ENCODE measurements at places on chromosomes 4 and X. TPM values are rescaled to one million over a fixed set of nuclear protein-coding genes. Genes with fewer than 3 reads are reported as not detected.

The INTS12 gene
- total RNA-seq: 9.0 TPM

The NLGN4X gene
- 0.26 TPM for total RNA-seq

The DCAF8L2 gene
- not detected for total RNA-seq

The PRSS12 gene
- 17.8 TPM for total RNA-seq

The MTTP gene
- not detected for total RNA-seq

The SYTL4 gene
- total RNA-seq: 16.8 TPM

The RAI2 gene
- total RNA-seq: 1.2 TPM

The TDO2 gene
- not detected for total RNA-seq

The CTSO gene
- 4.9 TPM for total RNA-seq

The DUSP21 gene
- total RNA-seq: not detected

The SLC10A6 gene
- 0.26 TPM for total RNA-seq

The ADH1C gene
- not detected for total RNA-seq

The ITIH6 gene
- total RNA-seq: not detected

The LIMCH1 gene
- total RNA-seq: 25.4 TPM

The GLOD5 gene
- not detected for total RNA-seq

The HERC6 gene
- total RNA-seq: 5.4 TPM

The SYP gene
- total RNA-seq: 0.13 TPM

The DDIT4L gene
- total RNA-seq: 2.0 TPM

The PNMA5 gene
- not detected for total RNA-seq

The RAB41 gene
- not detected for total RNA-seq

The NXF2B gene
- total RNA-seq: not detected

The CFAP47 gene
- total RNA-seq: not detected

The PRICKLE3 gene
- 3.0 TPM for total RNA-seq

The PPAT gene
- 9.9 TPM for total RNA-seq

The SMIM31 gene
- not detected for total RNA-seq

The TRIML2 gene
- 2.3 TPM for total RNA-seq

The H2BW2 gene
- total RNA-seq: not detected

The TMEM184C gene
- total RNA-seq: 23.2 TPM

The SERPINA7 gene
- not detected for total RNA-seq

The PAGE2B gene
- not detected for total RNA-seq

The GAB3 gene
- total RNA-seq: 6.7 TPM

The STARD8 gene
- 44.5 TPM for total RNA-seq

The RRH gene
- not detected for total RNA-seq

The CCDC158 gene
- not detected for total RNA-seq

The FREM3 gene
- 0.13 TPM for total RNA-seq

The DMRTC1 gene
- total RNA-seq: not detected

The HSD17B13 gene
- under 0.01 TPM for total RNA-seq

Measured in dermis microvascular lymphatic vessel endothelial cell (primary cell).